ENCODE measurements at places on chromosomes 13 and 19.

- DNase-seq, result peak; percentile 9
Measured at GRCh38 chr13:64453831-64454230, 2776.3 kb downstream of the PCDH9 start.

GRCh38 chr13:79398915-79399314 lies 7.1 kb downstream of the RBM26 start:
- DNase-seq, result no peak

- no peak for DNase-seq
Measured at GRCh38 chr19:49109051-49109450, 5.1 kb upstream of the LIN7B start.

DNA sequence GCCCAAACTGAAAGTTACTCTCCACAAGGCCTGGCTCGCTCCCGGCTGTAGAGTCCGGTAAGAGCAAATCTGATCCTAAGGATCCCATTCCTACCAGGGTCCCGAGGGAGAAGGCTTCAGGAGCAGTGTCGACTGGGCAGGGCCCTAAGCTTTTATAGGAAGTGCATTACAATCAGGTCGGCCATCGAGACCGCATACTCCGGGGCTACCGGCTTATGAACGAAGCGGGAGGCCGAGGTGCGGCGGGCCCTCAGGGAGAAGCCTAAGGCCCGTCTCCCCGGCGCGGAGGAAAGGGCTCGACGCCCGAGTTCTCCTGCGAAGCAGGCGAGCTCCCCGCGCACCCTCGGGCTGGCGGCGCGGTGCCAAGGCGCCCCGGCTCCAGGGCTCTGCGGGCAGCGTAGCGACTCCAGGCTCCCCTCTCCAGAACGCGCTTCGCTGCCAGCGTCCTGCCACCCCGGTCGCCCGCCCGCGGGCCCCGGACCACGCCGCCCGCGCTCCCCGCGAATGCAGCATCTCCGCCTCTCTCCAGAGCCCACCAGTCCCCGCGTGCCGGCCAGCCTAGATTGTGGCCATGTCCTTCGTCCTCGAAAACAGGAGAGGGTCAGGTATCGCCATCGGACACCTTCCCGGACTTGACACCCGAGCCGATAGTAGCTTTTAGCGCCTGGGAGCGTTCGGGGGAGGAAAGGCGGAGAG lies 1.4 kb downstream of the EFNB2 start:
- DNase-seq, result no peak

GRCh38 chr13:60583911-60584753 lies 187.1 kb downstream of the TDRD3 start:
- peak; percentile 27 for DNase-seq

DNA sequence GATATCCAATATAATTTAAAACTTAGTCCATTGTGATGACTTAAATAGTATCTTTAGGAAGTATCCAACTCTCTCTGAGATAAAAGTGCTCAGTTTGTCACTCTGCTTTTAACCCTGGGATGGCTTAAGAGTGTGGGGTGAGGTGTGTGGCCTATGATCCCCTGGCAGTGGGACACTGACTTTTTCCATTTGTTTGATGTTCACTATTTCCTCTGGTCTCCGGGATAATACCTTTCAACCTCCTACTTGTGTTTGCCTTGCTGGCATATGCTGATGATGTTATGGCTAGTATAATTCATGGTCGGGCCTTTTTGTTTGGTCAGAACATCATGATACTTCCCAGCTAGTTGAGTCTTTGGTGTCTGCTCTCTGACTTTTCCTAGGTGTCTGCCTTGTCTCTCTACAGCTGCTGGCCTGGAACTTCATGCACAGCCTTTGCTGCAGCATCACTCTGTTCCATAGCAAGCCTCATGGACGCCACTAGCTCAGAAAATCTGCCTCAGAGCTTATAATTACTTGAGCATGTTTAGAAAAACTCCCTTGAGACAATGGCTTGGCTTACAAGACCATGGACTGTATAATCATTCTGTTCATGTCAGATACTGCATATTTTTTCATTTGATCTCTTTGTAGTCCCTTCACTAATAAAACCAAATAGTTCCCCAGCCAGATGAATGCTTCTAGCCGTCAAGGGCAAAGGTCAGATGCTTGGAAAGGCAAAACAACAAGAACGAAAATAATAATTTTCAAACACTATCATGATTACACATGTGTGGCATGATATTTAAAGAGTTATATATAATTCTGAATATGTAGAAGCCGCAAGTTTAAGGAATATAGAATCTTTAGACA lies 75.2 kb downstream of the WDFY2 start:
- no peak for DNase-seq

GRCh38 chr13:97028441-97029299 lies 34.4 kb upstream of the OXGR1 start:
- peak; percentile 68 for DNase-seq

DNA sequence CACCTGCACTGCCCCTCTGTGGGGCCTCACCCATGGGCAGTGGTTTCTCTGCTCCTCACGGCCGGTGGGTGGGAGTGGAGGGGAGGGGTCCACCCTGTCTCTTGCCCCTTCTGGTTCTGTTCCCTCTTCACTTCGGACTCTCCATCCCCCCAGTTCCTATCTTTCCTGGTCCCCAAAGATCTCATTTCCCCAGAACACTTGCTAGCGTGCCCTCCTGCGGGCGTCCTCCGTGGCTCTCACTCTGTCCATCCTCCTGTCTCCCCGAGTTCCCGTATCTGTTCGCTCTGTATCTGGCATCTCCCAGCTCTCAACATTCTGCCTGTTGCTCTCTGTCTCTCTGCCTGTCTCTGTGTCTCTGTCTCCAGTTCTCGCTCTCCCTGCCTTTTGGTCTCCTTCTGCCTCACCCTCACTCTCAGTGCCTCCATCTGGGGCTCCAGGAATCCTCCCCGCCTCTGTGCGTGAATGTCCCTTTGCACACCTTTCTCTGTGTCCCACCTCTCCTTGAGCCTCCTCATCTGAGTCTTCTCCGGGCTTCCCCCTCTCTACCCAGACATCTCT lies 363 bp downstream of the SPIB start:
- no peak for DNase-seq

DNA sequence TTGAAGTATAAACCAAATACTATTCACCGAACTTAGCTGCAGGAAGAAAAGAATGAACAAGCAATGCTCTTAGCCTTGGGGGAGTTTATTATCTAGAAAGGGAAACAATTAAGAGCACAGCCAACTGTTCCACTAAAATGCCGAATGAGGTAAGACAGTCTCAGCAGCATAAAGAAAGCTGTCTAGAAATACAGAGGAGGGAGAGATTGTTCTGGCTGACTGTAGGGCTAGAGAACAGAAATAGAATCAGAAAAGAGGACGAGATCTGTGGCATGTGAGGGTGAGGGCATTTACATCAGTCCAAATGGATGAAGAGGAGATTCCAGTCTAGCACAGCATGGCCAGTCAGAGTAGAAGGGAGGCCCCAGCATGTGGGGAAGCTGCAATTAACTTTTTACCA lies 56.8 kb upstream of the TNFRSF19 start:
- DNase-seq, result no peak

DNA sequence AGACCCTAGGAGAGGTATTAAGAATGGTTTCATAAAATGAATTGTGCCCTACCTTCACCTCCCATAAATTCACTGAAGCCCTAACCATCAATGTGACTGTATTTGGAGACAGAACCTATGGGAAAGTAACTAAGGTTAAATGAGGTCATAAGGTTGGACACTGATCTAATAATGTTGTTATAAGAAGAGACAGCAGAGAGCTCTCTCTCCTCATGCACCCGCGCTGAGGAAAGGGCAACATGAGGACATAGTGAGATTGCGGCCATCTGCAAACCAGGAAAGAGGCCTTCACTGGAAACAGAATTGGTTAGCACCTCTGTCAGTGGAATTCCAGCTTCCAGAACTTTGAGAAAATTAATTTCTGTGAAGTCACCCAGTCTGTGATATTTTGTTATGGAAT lies 1396.1 kb upstream of the MIR17HG start:
- no peak for DNase-seq

- DNase-seq, result no peak
Measured at GRCh38 chr13:93268327-93269028, 41.9 kb downstream of the GPC6 start.

- DNase-seq, result no peak
Measured at GRCh38 chr19:13951799-13952153, 533 bp upstream of the DCAF15 start.

- DNase-seq, result no peak
Measured at GRCh38 chr19:27742041-27742440, 1470.9 kb downstream of the UQCRFS1 start.

DNA sequence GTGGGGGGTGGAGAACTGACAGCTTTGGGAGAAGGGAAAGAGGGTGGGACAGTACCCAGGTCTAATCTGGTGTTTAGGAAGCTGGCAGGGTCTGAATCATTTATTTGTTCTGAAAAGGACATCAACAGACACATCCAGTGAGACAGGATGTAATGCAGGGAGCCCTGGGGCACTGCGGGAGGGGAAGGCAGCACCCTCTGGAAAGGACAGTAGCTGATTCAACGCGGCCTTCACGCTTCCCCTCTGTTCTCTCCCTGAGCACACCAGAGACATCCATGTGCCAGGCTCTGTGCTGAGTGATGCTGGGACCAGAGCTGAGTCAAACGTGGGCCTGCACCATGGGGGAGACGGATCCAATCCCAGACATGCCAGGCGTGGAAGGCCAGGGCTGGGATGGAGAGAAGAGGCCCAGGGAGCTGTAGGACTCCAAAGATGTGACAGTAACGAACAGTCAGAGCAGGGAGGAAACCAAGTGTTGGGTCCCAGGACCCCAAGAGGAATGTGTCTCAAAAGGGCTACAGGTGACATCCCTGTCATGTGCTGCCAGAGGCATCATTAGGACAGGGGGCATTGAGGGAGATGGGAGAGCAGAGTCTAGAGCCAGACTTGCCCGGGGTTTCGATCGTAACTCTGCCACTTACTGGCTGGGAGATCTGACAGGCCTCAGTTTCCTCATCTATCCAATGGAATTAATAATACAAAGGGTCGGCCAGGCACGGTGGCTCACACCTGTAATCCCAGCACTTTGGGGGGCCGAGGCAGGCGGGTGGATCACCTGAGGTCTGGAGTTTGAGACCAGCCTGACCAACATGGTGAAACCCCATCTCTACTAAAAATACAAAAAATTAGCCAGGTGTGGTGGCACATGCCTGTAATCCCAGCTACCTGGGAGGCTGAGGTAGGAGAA lies 1.7 kb downstream of the ETFB start:
- no peak for DNase-seq

DNA sequence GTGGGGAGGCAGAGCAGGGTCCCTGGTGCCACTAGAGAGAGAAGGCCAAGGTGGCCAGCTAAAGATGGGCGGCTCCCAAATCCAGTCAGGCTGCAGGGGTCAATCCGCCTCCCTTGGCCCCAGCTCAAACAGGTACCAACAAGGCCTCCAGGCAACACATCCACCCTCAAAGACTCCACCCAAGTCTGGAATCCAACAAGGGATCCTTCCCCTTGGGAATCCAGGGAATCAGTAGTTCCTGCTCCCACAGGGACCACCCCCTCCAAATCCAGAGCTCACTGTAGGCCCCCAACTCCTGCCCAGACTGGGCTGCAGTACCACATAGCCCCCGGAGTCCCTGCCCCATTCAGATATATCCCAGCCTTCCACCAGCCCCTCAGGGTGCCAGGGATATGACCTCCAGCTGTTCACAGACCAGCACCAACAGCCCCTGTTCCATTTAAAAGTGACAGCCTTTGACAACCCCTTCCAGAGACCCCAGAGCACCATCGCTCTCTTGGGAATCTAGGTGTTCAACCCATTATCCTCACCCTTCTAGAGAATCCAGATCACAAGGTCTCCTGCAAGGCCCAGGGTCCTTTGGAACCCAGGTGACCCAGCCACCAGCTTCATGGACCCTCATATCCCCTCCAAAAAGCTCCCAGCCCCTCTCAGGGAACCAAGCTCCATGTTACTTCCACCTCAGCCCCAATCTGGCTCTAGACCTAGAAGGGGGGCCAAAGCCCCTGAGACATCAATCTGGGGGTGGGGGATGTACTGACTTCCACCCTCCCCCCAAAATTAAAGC lies 3.2 kb downstream of the ERF start:
- DNase-seq, result no peak

DNA sequence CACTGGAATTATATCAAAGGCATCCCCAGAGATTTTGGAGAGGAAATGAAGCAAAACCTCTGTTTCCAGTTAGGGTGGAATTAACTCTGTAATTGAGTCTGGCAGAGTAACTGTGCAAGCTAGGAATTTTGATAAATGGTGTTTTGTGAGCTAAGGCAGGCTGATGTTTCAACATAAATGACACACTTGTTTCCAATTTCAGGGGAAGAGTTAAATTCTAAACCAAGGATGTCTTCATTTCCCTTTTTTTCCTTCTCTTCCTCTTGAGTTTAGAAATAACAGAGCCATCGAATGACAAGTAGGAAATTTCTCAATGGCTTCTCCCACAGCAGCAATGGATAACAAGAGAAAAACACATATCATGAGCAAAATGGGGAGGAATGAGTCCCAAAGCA lies 131.2 kb downstream of the IRS2 start:
- DNase-seq, result no peak

DNA sequence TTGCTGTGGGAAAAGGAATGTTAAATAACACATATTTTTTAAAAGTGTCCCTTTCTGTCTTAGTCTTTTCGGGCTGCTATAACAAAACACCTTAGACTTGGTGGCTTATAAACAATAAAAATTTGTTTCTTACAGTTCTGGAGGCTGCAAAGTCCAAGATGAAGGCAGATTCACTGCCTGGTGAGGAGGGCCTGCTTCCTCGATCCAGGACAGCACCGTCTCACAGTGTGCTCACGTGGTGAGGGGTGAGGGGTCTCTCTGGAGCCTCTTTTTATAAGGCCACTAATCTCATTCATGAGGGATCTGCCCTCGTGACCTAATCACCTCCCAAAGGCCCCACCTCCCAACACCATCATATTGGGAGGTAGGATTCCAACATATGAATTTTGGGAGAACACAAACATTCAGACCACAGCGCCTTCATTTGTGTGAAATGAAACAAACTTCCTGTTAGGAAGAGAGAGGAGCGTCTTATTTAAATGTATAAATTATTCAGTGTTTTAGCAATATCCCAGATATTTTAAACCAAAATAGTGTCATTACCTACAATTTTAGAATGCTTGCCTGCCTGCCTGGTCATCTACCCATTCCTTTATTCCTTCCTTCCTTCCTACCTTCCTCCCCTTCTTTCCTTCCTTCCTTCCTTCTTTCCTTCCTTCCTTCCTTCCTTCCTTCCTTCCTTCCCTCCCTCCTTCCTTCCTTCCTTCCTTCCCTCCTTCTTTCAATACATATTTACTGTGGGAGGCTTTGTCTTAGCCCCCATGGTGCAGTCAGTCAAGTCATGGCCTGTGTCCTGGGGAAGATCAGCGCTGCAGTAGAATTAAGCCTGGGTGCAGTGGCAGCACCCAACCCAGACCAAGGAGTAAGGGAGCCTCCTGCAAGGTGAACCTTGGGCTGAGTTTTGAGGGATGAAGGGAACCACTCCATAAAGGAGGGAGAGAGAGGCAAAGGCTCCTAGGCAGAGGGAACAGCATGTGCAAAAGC lies 84.2 kb downstream of the TEX26 start:
- no peak for DNase-seq

DNA sequence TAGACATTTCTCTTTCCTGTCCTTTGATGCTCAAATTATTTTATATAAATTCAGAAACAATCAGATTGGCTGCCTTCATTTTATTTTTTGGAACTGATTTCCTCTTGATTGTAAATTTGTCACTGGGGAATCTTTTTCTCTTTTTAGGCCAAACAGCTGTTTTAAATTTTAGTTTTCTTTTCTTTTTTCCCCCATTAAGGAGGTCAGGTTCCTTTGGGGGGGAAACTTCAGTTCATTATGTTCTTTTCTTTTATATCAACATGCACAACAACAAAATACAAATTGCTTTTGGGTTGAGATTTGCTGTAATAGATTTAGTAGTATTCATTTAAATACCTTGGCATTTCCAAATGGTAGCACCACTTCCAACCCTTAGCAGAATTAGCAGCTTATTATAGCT lies 264.8 kb upstream of the SPRY2 start:
- DNase-seq, result no peak

GRCh38 chr13:109533350-109533749 lies 253.0 kb downstream of the IRS2 start:
- DNase-seq, result no peak
